Naive thymus-derived CD8-positive, alpha-beta T cell (primary cell): ENCODE measurements at places on chromosomes 3 and 15. TPM values are rescaled to one million over a fixed set of nuclear protein-coding genes. Genes with fewer than 3 reads are reported as not detected.

DNA sequence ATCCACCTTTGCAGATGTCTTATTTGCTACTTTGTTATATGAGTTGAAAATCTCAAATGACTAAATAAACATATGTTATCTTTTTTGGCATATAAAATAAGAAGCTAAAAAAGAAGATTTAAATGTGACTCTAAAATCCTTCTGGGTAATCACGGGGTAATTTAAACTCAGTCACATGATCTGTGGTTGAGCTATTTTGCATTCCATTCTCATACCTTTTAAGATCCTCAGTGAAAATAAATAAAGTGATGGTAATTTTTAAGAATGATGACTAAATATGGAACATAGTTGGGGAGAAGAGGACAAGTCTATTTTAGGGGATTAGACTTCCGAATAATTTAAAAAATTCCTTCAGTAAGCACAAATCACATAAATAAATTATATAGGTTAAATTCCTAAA, 1076.8 kb downstream of the TUSC7 start:
- no peaks in the 10 kb centered on the region for H3K36me3 ChIP-seq
- no peak overlapping the region for H3K27ac ChIP-seq
- H3K4me3 ChIP-seq: no peak overlapping the region
- no peaks in the 10 kb centered on the region for H3K27me3 ChIP-seq
- no peaks in the 10 kb centered on the region for H3K4me1 ChIP-seq

DNA sequence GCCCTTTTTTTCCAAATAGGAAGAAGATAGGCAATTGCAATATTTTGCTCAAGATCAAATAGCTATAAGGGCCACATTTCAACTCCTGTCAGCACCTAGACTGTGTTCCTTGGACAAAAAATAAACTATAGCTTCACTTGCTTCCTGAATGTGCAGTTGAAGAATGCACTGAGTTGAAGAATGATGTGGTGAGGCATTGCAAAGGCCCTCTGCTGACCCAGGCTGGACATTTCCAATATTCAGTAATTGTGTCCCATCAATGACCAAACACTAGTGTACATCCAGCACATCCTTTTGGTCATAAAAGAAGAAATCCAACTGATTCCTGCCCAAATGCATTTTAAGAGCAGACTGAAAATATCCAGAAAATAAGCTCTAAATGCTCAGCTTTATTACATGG, 424.8 kb upstream of the TGFBR2 start:
- peaks cover 11% of the 10 kb centered on the region for H3K27me3 ChIP-seq
- H3K36me3 ChIP-seq: no peaks in the 10 kb centered on the region
- DNase-seq: no peak
- H3K4me1 ChIP-seq: no peaks in the 10 kb centered on the region
- H3K4me3 ChIP-seq: no peak overlapping the region

DNA sequence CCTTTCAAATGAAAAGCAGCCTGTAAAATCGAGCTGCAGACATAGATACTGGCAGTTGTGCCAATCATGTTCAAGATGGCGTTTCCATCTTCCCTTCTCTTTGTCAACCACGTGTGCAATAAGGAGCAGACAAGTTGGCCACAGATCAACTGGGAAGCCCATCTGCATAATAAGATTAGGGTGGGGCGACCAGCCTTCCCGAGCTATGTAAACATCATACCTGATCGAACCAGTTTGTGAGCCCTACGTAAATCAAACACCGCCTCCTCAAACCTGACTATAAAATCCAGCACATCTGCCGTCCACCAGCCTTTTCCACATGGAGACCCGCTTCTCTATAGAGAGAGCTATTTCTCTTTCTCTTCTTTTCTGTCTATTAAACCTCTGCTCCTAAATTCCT, 37.2 kb downstream of the TRIM42 start:
- H3K27me3 ChIP-seq: peaks cover 7% of the 10 kb centered on the region
- H3K4me3 ChIP-seq: no peak overlapping the region
- H3K36me3 ChIP-seq: no peaks in the 10 kb centered on the region
- DNase-seq: no peak
- no peaks in the 10 kb centered on the region for H3K4me1 ChIP-seq

GRCh38 chr3:123728991-123729390, 144.1 kb upstream of the HACD2 start:
- H3K4me1 ChIP-seq: peaks cover 1% of the 10 kb centered on the region
- H3K27ac ChIP-seq: no peak overlapping the region
- no peaks in the 10 kb centered on the region for H3K36me3 ChIP-seq
- no peak for DNase-seq

DNA sequence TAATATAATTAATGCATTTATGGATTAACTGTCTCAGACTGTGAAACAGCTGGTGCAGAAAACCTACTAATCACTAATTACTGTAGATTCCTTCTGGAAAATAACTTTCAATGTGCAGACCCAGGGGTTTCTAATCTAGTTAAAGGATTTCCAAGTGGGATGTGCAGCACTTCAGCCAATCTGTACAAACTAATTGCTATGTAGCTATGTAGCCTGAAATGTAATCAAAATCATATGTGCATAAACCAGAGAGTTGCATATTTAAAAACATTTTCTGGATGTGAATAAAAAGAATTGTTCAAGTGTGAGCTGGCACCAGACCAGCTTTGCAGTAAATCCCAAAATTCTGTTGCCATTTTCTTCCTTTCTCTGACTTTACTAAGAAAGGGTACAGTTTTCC, 127.5 kb upstream of the CD96 start:
- H3K4me1 ChIP-seq: no peaks in the 10 kb centered on the region
- H3K4me3 ChIP-seq: no peak overlapping the region
- DNase-seq: no peak
- peaks cover 5% of the 10 kb centered on the region for H3K27me3 ChIP-seq
- H3K36me3 ChIP-seq: peaks cover 7% of the 10 kb centered on the region

- peaks cover 2% of the 10 kb centered on the region for H3K27me3 ChIP-seq
- DNase-seq: no peak
- H3K27ac ChIP-seq: no peak overlapping the region
- no peak overlapping the region for H3K4me3 ChIP-seq
Observed at GRCh38 chr15:36323615-36324014, 255.8 kb upstream of the CDIN1 start.

IQCH gene
- 0.38 TPM for total RNA-seq

IL12A gene
- total RNA-seq: 3.0 TPM

DNA sequence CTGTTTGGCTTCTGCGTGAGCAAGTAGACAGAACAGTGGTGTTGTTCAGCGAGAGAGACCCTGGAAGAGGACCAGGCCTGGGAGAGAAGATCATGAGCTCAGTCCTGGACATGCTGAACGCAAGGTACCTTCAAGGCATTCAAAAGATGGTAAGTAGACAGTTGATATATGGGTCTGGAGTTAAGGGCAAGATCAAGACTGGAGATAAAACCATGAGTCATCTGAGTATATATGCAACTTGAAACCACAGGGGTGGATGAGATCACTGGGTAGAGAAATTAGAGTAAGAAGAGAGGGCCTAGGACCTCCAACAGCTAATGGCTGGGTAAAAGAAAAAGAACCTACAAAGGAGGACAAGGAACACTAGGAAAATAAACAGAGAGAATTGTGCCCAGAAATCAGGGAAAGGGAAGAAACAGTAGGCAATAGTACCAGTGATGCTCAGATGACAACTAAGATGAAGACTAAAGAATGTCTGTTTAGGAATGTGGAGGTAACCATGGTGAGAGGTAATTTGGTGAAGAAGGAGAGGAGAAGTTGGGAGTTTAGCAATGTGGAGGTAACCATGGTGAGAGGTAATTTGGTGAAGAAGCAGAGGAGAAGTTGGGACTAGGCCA, 343.2 kb upstream of the ADAMTS9 start:
- no peak for DNase-seq
- peaks cover 4% of the 10 kb centered on the region for H3K36me3 ChIP-seq
- no peaks in the 10 kb centered on the region for H3K27me3 ChIP-seq
- no peak overlapping the region for H3K27ac ChIP-seq
- no peaks in the 10 kb centered on the region for H3K4me1 ChIP-seq
- no peak overlapping the region for H3K4me3 ChIP-seq

ITGA11 gene
- 0.03 TPM for total RNA-seq

DNA sequence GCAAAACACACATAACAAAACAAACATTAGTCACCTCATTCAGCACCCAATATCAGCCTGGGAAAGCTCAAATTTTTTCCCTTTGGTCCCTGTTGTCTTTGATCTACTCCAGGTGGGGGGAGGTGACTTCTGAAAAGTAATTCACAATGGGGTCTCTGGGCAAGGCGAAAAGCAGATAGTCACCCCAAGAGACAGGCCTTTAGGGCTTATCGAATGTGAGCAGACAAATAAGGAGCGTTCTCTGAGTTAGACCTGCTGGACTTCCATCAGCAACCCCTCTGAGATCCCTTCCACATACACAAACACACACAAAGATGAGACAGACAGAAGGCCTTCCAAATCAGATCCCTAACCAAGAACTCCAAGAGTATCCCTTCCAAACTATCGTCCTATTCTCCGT, 171.0 kb upstream of the SMAD3 start:
- H3K27ac ChIP-seq: no peak overlapping the region
- H3K4me3 ChIP-seq: no peak overlapping the region
- H3K4me1 ChIP-seq: no peaks in the 10 kb centered on the region
- no peaks in the 10 kb centered on the region for H3K36me3 ChIP-seq
- no peak for DNase-seq

CCR8 gene
- total RNA-seq: not detected

RAB43 gene
- total RNA-seq: 130 TPM

GRCh38 chr3:73536952-73537351, 87.8 kb downstream of the PDZRN3 start:
- no peak for DNase-seq
- peaks cover 11% of the 10 kb centered on the region for H3K27me3 ChIP-seq
- no peak overlapping the region for H3K4me3 ChIP-seq

SIDT1 gene
- 71.2 TPM for total RNA-seq

ANKRD63 gene
- total RNA-seq: 0.31 TPM

TTLL13 gene
- 1.0 TPM for total RNA-seq

GRCh38 chr15:89665449-89666181, 10.3 kb upstream of the KIF7 start:
- H3K36me3 ChIP-seq: no peaks in the 10 kb centered on the region
- peaks cover 41% of the 10 kb centered on the region for H3K27me3 ChIP-seq
- no peak overlapping the region for H3K4me3 ChIP-seq
- no peak overlapping the region for H3K27ac ChIP-seq
- DNase-seq: no peak

DNA sequence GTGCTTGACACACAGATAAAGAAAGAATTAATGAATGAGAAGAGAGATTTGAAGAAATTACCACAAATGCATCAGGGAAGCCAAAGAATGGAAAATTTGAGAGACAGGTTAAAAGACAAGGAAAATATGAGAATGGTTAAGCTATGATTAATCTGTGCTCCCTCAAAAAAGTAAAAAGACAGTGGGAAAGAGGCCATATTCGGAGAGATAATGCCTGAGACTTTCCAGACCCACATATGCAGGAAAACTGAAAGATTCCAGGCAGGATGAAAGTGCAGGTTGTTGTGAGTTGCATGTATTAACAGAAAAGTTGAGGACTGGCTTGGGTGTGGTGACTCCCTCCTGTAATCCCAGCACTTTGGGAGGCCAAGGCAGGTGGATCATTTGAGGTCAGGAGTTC, 302.3 kb downstream of the UACA start:
- H3K27me3 ChIP-seq: peaks cover 6% of the 10 kb centered on the region
- no peaks in the 10 kb centered on the region for H3K36me3 ChIP-seq
- peaks cover 12% of the 10 kb centered on the region for H3K4me1 ChIP-seq
- no peak for DNase-seq

GRCh38 chr3:140597792-140598191, 80.1 kb upstream of the TRIM42 start:
- no peaks in the 10 kb centered on the region for H3K4me1 ChIP-seq
- H3K4me3 ChIP-seq: no peak overlapping the region
- DNase-seq: no peak
- H3K36me3 ChIP-seq: no peaks in the 10 kb centered on the region
- no peak overlapping the region for H3K27ac ChIP-seq

DISP2 gene
- total RNA-seq: 0.52 TPM

DNA sequence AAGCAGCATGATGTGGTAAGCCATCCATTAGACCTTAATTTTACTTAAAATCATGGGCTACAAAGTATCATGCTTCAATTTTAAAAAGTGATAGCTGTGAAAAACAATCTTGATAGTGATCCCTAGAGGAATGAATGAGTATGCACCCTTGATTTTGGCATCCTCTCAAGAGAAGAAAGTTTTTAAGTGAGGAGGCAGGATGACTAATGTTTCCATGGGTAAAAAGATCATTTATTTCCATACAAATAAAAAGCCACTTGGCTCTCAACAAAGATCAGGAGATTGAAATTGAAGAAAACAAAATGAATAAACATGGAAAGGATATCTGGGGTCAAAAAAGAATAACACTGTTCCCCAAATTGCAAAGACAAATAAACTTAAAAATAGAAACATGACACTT, 305.4 kb downstream of the MEX3B start:
- no peaks in the 10 kb centered on the region for H3K27me3 ChIP-seq
- no peaks in the 10 kb centered on the region for H3K4me1 ChIP-seq
- H3K4me3 ChIP-seq: no peak overlapping the region
- H3K36me3 ChIP-seq: no peaks in the 10 kb centered on the region
- H3K27ac ChIP-seq: no peak overlapping the region

GRCh38 chr3:63955036-63955650, 43.0 kb upstream of the SCAANT1 start:
- DNase-seq: no peak
- H3K4me1 ChIP-seq: peaks cover 16% of the 10 kb centered on the region
- no peak overlapping the region for H3K4me3 ChIP-seq
- H3K36me3 ChIP-seq: peaks cover 31% of the 10 kb centered on the region

DNA sequence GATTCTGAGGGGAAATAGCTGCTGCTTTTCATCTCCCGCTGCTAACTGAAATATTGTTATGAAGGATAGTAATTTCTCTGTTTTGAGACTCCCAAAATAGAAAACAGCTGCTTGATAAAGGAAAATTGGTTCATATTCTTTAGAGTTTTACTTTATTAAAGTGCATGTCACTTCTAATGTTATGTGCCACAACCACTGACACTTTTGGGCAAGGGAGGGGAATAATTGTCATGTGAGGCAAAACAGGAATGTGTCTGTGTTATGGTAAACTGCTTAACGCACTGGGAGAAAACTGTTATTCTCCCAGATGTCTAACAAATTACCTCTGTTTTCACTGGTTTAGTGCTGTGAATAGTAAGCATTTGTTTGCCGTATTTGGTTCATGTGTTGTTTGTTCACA, 201.6 kb downstream of the PDZRN3 start:
- no peaks in the 10 kb centered on the region for H3K36me3 ChIP-seq
- no peak for DNase-seq
- no peak overlapping the region for H3K27ac ChIP-seq

- no peak overlapping the region for H3K27ac ChIP-seq
- peak; percentile 31 for DNase-seq
- H3K4me3 ChIP-seq: no peak overlapping the region
- peaks cover 10% of the 10 kb centered on the region for H3K27me3 ChIP-seq
Observed at GRCh38 chr3:39260957-39261356, 18.9 kb downstream of the CX3CR1 start.
